ENCODE measurements at places on chromosomes 11 and 22.

GRCh38 chr11:12184699-12185098 is 74.3 kb downstream of the MICAL2 start:
- no peak overlapping the region for H3K27ac ChIP-seq
- no peak overlapping the region for H3K4me3 ChIP-seq
- no peaks in the 10 kb centered on the region for H3K36me3 ChIP-seq
- H3K27me3 ChIP-seq: peaks cover 3% of the 10 kb centered on the region
- peaks cover 15% of the 10 kb centered on the region for H3K4me1 ChIP-seq
- DNase-seq: no peak

DNA sequence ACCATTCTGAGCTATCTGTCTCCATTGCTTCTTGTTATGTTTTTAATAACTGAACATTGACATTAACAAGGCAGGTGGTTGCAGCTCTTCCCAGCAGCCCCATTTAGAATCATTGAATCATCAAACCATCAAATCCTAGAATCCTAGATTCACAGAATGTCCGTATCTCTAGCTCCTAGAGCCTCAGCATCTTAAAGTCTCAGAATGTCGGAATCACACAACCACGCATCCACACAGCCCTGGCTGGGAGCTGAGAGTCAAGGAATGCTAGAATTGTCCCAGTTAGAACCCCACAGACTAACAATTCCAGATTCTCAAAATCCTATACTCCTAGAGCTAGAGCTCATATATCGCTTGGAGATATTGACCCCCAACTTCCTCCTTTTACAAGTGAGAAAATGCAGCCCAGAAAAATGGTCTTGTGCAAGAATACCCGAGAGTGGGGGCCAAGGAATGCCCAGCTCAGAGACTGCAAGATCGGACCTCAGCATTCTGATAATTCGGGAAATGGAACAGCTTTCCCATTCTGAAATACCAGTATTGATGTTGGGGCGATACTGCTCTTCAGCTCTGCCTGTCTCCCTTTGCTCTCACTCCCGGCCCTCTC is 38.8 kb downstream of the PDE2A start:
- no peak for DNase-seq
- H3K27ac ChIP-seq: no peak overlapping the region
- peaks cover 42% of the 10 kb centered on the region for H3K27me3 ChIP-seq
- no peak overlapping the region for H3K4me3 ChIP-seq
- no peaks in the 10 kb centered on the region for H3K4me1 ChIP-seq
- H3K36me3 ChIP-seq: no peaks in the 10 kb centered on the region

DNA sequence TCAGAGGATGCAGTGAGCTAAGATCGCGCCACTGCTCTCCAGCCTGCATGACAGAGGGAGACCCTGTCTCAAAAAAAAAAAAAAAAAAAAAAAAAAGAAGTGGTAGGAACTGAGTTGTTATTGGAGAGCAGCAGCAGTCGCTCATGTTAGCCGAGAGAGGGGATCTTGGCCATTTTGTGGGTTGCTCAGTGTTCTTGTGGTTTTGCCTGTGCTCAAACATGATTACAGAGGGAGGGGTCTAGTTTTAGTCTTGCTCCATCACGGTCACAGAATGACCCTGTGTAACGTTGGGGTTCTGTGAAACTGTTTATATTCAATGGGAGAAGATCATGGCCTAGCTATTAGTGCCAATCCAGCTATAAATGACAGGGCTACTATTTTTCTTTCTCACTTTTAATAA is 1.9 kb downstream of the DPAGT1 start:
- H3K4me1 ChIP-seq: peaks cover 25% of the 10 kb centered on the region
- no peak overlapping the region for H3K27ac ChIP-seq

DNA sequence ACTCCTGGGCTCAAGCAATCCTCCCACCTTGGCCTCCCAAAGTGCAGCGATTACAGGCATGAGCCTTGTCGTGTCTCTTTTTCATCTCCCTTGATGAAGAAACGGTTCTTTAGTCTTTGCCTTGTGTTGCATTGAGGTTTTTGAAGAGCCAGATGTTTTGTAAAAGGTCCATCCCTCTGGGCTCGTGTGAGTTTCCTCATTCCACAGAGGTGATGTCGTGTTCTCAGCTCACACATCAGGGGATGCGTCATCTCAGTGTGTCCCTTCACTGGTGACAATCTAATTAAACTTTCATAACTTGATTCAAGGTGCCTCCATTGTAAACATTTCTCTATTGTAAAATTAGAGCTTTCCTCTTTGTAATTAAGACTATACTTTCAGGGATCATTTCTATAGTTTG is 29.7 kb upstream of the TEF start:
- no peaks in the 10 kb centered on the region for H3K27me3 ChIP-seq
- no peak overlapping the region for H3K4me3 ChIP-seq
- no peak overlapping the region for H3K27ac ChIP-seq
- H3K4me1 ChIP-seq: no peaks in the 10 kb centered on the region

DNA sequence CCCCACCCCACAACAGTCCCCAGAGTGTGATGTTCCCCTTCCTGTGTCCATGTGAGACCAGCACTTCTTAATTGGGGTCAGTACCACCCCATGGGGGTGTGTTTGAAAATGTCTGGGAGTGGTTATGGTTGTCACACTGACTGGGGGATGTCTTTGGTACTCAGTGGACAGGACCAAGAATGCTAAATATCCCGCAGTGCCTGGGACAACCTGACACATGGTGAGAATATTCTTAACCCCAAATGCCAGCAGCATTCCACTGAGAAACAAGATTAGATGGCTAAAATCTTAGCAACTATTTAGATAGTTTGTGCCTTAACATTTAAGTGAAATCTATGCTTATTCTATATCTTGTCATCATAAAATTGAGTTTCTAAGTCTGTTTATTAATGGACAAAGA is 177.5 kb upstream of the ZBED5 start:
- H3K27ac ChIP-seq: no peak overlapping the region
- H3K27me3 ChIP-seq: peaks cover 22% of the 10 kb centered on the region
- no peaks in the 10 kb centered on the region for H3K4me1 ChIP-seq
- no peaks in the 10 kb centered on the region for H3K36me3 ChIP-seq

GRCh38 chr11:63873311-63873710 is 34.4 kb downstream of the MARK2 start:
- no peak overlapping the region for H3K4me3 ChIP-seq
- H3K36me3 ChIP-seq: peaks cover 14% of the 10 kb centered on the region
- H3K27me3 ChIP-seq: no peaks in the 10 kb centered on the region
- H3K4me1 ChIP-seq: peaks cover 66% of the 10 kb centered on the region
- no peak overlapping the region for H3K27ac ChIP-seq

DNA sequence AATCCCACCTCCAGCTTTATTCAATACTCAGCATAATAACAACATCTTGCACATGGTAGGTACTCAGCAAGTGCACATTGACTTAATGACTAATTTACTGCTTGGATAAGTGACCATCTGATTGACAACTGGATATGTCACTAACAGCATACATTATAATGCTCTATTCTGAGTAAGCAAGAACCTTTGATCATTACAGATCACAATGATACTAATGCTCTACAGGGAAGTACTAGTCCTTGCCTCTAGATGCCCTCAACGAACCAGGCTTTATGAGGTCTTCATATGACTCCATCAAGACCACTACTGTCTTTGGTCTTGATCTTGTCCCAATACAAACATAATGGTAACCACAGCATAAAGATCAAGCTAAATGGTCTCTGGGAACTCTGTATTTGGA is 167.6 kb upstream of the MTMR2 start:
- H3K4me1 ChIP-seq: peaks cover 22% of the 10 kb centered on the region
- H3K27ac ChIP-seq: no peak overlapping the region
- H3K27me3 ChIP-seq: no peaks in the 10 kb centered on the region
- DNase-seq: no peak

DNA sequence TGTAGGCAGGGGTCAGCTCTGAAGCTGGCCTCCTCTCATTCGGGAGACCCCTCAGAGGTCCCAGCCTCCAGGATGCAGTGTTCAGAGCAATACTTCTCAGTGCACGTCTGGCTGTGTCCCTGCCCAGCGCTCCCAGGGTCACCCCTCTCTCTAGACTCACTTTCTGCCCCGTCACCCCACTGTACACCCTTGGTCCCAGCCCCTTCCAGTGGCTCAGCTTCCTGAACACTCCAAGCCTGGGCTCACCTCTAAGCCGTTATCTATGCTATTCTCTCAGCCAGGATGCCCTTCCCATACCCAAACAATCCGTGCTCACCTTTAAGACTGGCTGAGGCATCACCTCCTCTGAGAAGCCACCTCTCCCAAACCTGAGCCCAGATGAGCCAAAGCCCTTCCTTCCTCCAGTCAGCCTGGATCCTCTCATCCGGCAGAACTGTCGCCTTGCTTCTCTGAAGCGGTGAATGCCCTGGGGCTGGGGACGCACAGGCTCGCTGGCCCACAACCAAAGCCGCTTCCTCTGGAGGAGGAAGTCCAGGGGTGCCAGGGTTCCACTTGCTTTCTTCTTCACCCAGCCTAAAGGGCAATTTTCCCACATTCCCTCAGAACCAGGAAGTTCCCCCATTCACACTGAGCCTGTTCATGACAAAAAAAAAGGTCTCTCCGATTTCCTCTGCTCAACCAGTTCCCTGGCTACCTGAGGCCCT is 13.7 kb upstream of the CDKN1C start:
- no peaks in the 10 kb centered on the region for H3K36me3 ChIP-seq
- H3K4me1 ChIP-seq: peaks cover 34% of the 10 kb centered on the region
- H3K27me3 ChIP-seq: peaks cover 46% of the 10 kb centered on the region
- no peak for DNase-seq
- no peak overlapping the region for H3K4me3 ChIP-seq
- H3K27ac ChIP-seq: peak overlapping the region; percentile 76

- H3K36me3 ChIP-seq: peaks cover 53% of the 10 kb centered on the region
- no peaks in the 10 kb centered on the region for H3K27me3 ChIP-seq
- no peak for DNase-seq
- H3K4me1 ChIP-seq: no peaks in the 10 kb centered on the region
Observed at GRCh38 chr11:113715882-113716625, 9.9 kb upstream of the TMPRSS5 start.

GRCh38 chr11:65610404-65610803 is 3.6 kb downstream of the MAP3K11 start:
- no peak overlapping the region for H3K4me3 ChIP-seq
- H3K36me3 ChIP-seq: peaks cover 38% of the 10 kb centered on the region
- H3K27me3 ChIP-seq: no peaks in the 10 kb centered on the region
- H3K27ac ChIP-seq: peak overlapping the region; percentile 94
- peaks cover 41% of the 10 kb centered on the region for H3K4me1 ChIP-seq

DNA sequence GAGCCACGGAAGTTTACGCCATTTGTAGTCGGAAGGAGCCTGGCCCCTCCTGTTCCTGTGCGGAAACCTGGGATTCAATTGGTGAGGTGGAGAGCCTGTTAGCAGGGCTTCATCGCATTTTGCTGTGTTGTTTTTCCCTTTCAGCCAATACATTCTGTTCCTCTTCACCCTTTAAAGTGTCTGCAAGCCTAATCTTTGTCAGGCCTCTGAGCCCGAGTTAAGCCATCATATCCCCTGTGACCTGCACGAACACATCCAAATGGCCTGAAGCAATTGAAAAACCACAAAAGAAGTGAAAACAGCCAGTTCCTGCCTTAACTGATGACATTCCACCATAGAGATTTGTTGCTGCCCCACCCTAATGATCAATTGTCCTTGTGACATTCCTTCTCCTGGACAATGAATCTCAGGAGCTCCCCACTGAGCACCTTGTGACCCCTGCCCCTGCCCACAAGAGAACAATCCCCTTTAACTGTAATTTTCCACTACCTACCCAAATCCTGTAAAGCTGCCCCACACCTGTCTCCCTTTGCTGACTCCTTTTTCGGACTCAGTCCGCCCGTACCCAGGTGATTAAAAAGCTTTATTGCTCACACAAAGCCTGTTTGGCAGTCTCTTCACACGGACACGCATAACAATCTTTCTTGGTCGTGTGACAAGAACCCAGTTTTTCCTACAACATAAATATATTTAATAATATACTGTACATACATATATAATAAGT is 37.1 kb upstream of the MMP12 start:
- DNase-seq: no peak
- peaks cover 14% of the 10 kb centered on the region for H3K27me3 ChIP-seq
- no peak overlapping the region for H3K4me3 ChIP-seq
- H3K4me1 ChIP-seq: no peaks in the 10 kb centered on the region

- H3K36me3 ChIP-seq: no peaks in the 10 kb centered on the region
- H3K27me3 ChIP-seq: peaks cover 16% of the 10 kb centered on the region
- no peak overlapping the region for H3K4me3 ChIP-seq
- DNase-seq: no peak
Observed at GRCh38 chr22:47285981-47286380, 523.5 kb downstream of the TBC1D22A start.

DNA sequence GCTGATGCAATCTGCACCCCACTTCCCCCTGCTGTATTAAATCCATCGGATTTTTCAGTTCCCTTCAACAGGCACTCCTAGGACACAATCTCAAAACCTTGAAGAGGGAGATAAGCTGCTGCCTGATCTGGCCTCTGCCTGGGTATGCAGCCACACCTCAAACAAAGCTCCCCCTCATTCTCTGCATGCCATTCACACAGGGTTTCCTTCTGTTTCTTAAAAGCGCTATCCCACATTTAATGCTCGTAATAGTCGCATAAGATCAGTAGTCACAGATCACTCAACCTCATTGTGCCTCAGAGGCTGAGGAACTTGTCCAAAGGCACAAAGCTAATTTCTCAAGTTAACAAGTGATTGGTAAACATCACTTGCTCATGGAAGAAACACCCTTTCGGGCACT is 34.0 kb downstream of the UQCR10 start:
- no peak for DNase-seq
- H3K27ac ChIP-seq: no peak overlapping the region
- H3K4me1 ChIP-seq: peaks cover 36% of the 10 kb centered on the region
- H3K4me3 ChIP-seq: no peak overlapping the region
